HT-29 (cell line): ENCODE measurements at places on chromosomes 7 and 10. TPM values are rescaled to one million over a fixed set of nuclear protein-coding genes. Genes with fewer than 3 reads are reported as not detected.

DNA sequence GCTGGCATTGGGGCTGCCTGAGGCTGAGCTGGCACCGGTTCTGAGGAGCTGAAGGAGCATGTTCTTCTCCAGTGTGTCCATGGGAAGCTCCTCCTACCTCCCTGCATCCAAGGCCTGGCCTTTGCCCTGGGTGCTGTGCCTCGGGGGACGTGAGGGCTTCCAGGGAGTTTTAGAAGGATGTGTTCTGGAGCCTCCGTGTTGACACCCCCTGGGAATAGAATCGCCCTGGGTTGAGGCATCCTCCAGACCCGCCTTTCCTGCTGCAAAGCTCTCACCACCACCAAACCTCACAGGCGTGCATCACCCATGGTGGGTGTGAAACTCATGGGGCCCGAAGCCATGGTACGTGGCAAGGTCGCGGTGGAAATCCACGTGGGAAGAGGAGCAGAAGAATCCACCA lies 95.4 kb downstream of the DYNC2I1 start:
- no peak for DNase-seq

DNA sequence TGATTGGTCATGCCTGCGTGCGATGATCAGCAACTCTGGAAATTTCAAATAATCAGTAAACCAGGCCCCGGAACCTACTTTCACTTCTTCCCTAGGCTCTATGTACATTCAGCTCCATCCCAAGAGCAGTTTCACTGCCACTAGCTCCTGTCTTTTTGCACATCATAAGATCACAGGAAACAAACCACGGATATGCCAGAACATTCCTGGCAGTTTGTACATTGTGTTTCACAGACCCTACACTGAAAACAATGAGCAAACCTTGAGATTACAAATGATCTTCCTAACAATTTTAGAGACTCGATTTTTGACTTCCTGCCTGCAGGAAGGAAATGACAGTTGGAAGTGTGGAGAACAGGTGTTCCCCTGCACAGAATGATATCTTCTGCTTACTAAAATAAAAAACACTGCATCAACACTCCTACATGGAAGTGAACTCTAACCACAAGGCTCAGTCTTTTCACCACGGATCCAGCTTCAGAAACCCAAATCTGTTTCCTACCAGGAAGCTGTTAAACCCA lies 7.6 kb upstream of the TMEM236 start:
- no peak for DNase-seq

DNA sequence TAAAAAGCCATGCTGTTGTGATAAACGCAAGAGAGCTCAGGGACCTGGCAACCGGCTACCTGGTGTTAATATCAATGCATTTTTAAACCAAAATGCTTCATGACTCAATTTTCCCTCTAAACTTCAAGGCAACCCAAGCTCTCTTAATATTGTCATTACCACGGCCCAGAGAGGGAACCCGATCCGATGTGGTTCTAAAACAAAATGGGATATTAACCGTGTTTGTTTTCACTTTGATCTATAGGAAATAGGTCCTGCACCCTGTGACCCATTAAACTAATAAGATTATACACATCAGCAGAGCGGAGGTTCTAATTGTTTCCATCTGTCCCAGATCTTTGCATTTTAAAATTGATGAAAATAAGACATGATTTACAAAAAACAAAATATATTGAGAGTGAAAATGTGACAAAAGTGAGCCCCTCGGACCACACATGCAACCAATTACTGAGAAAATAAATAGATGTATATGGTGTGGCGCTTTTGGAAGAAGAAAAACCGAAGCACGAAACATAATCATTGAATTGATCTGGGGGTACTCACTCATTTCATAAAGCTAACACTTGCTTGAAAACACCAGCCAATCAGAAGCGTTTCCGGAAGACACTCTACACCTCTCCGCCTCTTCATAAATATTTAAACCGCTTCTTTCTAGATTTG lies 290.3 kb upstream of the NFE2L3 start:
- DNase-seq: no peak

The PGAM2 gene
- 0.56 TPM in 1 of 2 replicates, not detected in the other for total RNA-seq
